ENCODE measurements at places on chromosomes 3 and 15.

DNA sequence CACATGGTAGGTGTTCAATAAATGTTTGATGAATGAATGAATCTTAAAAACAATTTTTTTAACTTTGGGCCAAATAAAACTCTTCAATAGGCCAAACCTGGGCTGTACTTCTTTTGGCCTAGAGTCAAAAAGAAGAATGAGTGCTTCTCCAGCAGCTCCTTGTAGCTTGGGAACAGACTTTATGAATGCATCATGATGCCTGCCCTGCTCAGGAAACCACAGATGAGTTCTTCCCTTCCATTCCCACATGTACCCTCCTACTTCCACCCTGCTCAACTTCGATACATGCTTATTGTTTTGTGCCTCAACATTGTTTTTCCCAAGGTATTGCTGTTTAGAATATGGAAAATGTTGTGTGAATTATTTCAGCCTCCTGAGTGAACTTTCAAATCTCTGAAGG, 87.0 kb downstream of the FILIP1L start:
- no peak for DNase-seq

- no peak for DNase-seq
Observed at GRCh38 chr15:63135281-63135680, 13.6 kb downstream of the LACTB start.

GRCh38 chr3:42914771-42915515, 9.0 kb downstream of the ZNF662 start:
- DNase-seq = no peak

- no peak for DNase-seq
Observed at GRCh38 chr15:63157891-63158431, 684 bp upstream of the RPS27L start.

GRCh38 chr3:143597774-143598652, 250.3 kb downstream of the SLC9A9 start:
- DNase-seq = no peak

DNA sequence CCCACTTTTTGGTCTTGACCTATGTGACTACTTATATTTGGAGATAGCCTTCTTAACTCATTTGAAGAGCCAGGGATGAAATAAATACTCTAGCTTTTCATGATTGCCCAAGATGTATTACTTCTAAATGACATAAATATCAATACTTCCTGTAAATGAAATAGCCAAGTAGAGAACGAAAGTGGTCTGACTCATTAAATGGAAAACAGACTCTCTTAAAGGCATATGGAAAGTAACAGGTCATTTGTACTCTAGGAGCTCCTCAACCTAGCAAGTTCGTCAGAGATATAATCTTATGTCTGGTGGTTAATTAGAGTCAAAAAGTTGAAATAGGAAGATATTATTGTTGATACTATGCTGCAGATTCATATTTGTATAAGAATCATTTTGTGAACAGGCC, 1105.4 kb downstream of the TUSC7 start:
- no peak for DNase-seq

- no peak for DNase-seq
Observed at GRCh38 chr3:36796161-36796560, 31.8 kb upstream of the DCLK3 start.

DNA sequence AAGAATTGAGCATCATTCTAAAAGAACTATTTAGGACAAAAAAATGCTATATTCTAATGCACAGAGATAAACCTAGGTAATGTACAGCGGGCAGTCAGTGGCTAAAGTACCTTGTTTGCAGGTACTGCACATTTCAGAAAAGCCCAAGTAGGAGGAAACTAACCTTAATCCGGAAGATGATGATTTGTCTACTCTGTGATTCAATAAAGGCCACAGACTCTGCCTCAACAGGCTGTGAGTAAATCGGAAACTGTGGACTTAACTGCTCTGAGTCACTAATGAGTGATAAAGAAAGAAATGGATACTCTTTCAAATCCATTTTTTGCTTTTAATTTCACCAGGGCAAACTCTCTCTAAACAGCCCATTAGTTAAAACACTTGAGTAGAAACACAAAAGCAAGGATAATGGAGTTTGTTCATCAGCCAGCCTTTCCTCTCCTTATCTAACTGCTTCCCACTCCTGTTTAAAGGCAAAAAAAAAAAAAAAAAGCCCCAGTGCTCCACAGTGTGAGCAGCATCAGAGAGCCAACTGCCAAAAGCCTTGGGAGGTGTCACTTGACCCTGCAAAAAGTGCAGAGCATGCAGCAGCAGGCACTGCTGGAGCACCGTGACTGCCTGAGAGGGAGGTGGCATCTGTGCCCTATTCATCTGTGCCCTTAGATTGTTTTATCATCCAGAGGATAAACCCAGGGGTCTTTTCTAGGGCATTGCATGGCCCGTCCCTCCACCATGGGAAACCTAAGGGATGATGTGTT, 187.7 kb downstream of the SATB1 start:
- DNase-seq = no peak

DNA sequence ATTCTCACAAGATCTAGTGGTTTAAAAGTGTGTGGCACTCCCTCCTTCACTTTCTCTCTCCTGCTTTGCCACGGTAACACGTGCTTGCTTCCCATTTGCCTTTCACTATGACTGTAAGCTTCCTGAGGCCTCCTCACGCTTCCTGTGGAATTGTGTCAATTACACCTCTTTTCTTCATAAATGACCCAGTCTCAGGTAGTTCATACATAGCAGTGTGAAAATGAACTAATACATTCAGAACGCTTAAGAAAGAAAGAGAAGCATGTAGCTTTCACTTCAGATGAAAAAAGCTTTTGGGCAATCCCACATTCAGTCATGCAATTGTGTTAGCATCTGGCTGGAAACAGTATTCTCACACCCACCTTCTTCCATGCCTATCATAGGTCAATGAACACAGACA, 24.4 kb downstream of the P3H2 start:
- no peak for DNase-seq

GRCh38 chr3:149374793-149375500, 2.5 kb downstream of the TM4SF1 start:
- no peak for DNase-seq

DNA sequence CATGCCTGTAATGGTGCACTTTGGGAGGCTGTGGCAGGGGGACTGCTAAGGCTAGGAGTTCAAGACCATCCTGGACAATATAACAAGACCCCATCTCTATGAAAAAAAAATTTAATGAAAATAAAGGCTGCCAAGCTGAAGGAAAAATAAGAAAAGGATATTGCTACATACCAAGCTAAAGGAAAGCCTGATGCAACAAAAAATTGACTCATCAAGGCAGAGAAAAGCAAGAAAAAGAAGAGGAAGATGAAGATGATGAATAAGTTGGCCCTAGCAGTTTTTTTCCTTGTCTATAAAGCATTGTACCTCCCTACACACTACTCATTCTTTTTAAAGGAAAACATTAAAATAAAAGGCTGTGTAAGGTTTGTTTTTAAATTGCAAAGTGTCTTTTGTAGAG, 441.9 kb upstream of the MDFIC2 start:
- DNase-seq = no peak

- no peak for DNase-seq
Observed at GRCh38 chr3:192980632-192981031, 63.0 kb upstream of the MB21D2 start.

GRCh38 chr3:133987948-133988484, 41.7 kb downstream of the SLCO2A1 start:
- DNase-seq = no peak

GRCh38 chr3:8456412-8456811, 45.2 kb upstream of the LMCD1 start:
- no peak for DNase-seq

GRCh38 chr3:112979244-112979832, 4.4 kb upstream of the CD200R1 start:
- no peak for DNase-seq

DNA sequence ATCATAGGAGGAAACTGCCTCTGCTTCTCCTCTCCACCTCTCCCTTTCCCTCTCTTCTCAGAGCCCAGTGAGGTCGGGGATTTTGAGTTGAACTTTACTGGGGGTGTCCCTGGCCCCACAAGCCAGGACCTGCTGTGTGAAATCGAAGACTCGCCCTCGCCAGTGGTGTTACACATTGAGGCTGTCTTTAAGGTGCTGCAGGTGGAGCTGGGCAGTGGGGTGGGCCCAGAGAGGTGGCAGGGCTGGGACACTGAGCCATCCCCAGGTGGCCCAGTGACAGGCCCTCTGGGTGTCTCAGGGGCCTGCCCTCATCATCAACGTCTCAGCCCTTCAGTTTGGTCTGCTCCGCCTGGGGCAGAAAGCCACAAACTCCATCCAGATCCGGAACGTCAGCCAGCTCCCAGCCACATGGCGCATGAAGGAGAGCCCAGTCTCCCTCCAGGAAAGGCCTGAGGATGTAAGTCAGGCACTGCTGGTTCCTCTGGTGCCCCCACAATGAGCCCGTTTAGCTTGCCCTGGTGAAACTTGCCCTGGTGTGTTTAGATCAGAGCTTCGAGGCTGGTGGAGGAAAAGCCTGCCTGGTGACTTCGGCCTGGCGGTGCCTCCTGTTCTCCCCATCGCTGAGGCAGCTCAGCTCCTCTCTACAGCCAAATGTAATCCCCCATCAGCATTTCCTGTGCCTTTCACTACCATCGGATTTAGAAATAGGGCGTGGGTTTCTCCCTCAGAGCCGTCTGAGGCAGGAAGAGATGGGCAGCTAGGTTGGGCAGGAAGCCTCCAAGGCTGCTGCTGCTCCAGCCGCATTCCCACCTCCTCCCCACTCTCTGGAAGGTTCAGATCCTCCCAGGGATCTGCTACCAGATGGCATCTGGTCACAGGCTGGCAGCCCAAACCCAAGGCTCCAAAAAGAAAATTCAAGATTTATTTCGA, 39.2 kb downstream of the ACAA1 start:
- DNase-seq = no peak

DNA sequence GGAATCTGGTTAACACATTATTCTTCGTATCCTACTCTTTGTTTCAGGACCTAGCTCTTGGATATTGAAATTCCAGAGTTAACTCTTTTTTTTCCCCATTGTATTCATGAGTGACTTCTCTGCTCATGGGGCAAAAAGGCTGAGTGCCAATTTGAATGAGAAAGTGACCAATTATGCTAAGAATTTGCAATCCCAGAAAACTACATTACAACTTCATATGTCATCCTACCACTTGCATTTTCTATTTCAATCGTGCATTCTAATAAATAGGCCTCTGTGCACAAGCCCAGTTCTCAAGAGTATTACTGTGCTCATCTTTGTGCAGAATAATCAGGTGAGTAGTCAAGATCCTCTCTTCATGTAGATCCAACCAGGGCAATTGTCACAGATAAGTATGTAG, 537.8 kb downstream of the OTOL1 start:
- DNase-seq = no peak

DNA sequence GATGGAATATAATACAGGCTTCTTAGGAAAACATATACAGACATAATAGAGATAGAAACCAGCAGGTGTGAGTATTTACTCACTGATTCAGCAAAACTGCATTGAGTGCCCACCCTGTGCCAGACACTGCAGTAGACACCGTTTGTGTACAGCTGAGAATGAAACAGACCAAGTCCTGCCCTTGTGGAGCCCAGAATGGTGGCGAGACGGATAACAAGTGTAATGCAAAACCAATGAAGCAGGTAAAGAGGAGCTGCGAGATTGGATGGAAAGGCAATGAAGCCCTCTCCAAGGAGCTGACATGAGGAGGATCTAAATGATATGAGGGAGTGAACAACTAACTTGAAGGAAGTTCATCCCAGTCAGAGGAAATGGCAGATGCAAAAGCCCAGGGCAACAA, 256.4 kb downstream of the MEX3B start:
- DNase-seq = peak; percentile 43

DNA sequence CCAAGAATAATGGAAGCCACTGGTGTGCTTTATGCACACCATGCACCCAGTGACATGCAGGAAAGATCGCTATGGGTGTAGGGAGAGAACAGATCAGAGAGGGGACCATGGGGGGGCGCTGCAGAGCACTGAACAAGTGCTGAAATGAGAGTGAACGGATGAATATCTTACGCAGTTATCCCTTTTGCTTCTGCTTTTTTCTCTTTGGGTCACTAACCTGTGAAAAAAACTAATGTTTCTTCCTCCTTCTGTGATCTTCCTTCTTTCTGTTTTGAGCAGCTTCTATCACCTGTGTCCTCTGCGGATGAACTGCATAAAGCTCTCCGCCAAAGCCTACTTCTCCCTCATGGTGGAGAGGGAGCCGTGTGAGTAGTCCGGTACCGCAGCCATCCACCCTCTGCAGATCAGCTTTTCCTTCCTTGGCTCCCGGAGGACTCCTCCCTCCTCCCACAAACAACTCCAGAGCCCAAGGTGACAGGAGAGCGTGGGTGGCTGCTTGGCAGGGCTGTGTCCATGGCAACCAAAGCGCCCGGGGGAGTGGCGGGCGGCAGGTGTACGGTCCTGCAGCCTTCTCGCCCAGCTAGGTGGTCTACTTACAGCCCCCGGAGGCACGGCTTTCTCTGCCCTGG, 106.2 kb downstream of the DGKG start:
- no peak for DNase-seq

DNA sequence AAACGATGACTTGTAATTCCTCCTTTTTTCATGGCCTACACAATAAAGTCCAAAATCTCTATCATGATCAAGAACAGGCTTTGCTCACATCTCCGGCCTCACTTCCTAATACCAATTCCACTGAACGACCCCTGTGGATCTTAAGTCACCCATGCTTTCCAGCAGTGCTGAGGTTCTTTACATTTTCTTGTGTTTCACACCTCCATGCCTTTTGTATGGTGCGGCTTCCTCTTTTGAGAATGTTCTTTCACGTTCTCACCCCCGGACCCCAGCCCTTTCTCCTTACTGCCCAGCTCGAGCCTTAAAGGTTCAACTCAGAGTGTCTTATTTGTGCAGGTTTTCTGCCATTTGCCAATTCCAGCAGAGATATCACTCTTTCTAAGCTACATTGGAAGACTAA, 70.1 kb downstream of the CSNK1G1 start:
- DNase-seq = no peak

DNA sequence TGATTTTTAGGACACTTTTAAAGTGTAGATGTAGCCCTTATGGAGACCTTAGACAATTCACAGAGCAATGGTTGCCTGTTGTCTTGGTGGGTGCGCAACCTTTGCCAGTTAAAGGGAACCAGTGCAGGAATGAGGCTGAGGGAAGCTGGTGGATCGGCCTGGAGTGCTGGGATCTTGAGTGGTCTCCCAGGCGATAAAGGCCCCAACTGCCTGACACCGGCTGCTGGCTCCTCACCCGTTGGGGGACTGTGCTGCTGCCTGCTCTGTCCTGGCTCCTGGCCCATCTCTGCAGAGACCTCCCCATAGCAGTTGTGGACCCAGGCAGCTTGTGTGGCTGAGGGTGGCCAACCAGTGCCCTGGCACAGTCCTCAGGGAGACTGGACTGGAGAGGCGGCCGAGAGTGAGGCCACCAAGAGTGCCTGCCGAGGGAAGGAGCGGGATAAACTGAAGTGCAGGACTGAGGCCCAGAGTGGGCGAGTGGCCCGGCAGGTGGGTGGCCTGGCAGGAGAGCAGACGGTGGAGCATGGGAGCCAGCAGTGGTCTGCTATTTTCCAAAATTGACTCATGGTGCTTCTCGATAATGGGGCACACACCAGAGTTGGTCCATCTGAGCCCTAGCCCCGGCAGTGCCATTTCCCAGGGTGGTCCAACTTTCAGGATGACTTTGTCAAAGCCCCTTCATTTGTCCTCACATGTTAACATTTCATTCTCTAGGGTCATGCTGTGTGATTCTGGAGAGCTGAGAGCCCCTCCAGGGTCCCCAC, 2.1 kb downstream of the ALDH1A3 start:
- no peak for DNase-seq

Measured in SHP77 treated with DMSO at 0.1 percent for 48 hours (cell line).